ENCODE measurements at places on chromosomes 2 and 18.

GRCh38 chr18:2851771-2852170, 5.0 kb downstream of the EMILIN2 start:
- no peak for DNase-seq

GRCh38 chr18:27585602-27586173, 400.6 kb upstream of the CHST9 start:
- no peak for DNase-seq

DNA sequence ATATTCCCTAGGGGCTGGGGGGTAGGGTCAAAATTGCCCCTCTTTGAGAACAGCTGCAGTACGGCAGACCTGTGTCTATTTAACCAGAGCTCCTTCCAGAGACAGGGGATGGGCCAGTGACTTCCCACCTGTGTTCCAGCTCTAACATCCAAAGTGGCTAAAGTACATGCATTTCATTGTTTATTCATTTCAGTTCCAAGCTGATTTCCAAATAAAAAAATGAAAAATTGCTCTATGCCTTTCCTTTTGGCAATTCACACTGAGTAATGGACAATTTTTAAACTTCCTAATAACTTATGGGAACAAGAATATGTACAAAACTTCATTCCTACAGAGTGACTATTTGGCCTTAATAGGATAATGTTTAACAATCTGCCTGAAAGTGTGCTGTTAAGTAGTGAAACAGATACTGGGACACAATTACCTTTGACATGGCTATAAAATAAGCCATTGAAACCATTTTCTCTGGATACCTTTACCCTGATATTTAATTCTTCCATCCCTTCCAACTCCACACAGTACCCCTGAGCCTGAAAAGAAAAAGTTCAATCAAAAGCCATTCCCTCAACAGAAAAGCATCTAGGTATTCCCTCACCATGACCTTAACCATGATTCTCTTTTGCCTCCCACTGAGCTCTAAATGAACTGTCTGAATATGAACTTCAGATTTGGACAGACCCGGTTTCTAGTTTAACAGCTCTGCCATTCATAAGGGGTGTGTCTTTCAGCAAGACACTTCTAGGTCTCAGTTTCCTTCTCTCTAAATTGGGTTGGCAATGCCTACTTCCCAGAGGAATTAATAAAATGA, 73.1 kb downstream of the RDH14 start:
- DNase-seq, result no peak

GRCh38 chr2:43221763-43222474, 4.5 kb downstream of the ZFP36L2 start:
- peak; percentile 99 for DNase-seq

- DNase-seq, result peak; percentile 16
These were observed 21.3 kb upstream of the ACKR3 start for GRCh38 chr2:236548179-236548921.

DNA sequence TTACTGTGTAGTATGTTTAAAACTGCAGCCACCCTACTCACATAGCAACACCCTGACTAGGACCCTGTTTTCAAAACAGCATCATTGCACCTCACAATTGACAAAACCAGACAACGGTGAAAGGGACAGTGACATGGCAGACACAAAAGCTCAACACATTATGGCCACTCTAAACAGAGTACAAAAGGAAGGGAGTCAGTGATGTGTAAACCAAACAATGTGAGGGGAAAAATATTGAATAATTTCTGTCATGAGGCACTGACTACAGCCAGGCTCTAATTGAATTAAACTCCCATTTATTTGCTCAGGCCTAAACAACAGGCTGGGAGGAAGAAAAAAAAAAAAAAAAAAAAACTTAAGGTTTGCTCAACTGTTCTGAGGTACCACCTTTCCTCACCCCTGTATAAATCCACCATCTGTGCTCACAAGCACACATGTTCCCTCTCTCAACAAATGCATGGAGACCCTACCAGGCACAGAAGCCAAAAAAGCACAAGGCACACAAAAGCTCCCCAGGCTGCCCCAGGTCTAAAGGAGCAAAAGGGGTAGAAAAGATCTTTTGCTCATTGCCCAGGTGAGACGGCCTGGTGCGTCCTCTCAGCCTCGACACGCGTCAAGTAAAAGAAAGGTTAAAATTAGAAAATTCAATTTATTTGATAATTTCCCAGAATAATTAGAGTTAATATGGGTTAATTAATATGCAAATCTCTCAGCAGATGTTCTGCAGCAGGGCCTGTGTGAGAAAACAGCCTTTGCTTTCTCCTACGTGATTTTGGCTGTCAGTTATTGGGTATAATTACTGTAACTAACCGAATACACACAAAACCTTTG, 80.9 kb downstream of the ZEB2 start:
- DNase-seq, result no peak

- DNase-seq, result peak; percentile 5
These were observed 101.4 kb downstream of the CAMKMT start for GRCh38 chr2:44462934-44463849.

DNA sequence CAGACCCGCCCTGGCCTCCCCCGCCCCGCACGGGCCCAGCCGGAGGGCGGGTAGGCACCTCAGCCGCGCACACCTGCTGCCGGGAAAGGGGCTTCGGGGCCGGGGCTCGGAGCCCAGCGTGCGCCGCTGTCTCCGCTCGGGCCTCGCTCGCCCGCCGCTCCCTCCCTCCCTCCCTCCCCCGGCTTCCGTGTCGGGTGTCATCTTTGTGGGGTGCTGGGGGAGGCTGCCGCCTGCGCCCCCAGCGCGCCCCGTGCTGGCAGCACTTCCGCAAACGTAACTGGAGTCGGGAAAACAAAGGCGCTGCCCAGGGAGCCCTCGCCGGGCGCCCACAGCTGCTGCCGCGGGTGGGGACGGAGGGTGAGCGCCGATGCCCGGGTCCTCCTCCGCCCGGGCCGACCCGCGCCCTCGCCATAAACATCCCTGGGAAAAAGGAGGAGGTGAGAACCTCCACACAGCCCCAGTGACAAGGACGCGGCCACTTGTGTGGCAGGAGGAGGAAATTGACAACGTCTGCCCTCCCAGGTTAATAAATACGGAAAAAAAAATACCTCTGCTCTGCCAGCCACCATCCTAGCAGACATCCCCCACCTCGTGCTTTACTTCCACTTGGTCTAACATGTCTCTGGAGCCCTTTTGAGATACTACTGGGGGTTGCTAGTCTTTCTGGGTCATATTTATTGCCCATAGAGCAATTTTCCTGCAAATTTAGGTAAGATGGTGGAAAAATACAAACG, 550 bp downstream of the MFSD6 start:
- peak; percentile 22 for DNase-seq

DNA sequence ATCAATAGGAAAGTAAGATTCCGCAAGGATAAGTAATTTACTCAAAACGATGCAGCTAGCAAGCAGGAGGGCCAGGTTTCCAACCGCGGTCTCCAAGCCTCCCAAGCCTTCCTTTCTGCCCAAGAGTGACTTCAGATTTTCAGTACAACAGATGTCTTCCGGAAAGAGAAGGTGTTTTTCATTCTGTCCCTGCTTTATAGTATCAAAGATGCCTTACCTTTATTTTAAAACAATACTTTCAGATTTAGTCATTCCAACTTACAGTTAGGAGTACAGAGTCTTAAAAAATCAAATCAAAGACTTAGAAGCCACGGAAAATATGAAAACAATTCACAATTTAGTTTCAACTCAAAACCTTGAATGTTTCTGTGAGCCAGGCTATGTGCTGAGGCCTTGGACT, 43.6 kb downstream of the CYB5A start:
- DNase-seq, result no peak

GRCh38 chr2:18610090-18610489, 20.7 kb upstream of the NT5C1B start:
- DNase-seq, result no peak

DNA sequence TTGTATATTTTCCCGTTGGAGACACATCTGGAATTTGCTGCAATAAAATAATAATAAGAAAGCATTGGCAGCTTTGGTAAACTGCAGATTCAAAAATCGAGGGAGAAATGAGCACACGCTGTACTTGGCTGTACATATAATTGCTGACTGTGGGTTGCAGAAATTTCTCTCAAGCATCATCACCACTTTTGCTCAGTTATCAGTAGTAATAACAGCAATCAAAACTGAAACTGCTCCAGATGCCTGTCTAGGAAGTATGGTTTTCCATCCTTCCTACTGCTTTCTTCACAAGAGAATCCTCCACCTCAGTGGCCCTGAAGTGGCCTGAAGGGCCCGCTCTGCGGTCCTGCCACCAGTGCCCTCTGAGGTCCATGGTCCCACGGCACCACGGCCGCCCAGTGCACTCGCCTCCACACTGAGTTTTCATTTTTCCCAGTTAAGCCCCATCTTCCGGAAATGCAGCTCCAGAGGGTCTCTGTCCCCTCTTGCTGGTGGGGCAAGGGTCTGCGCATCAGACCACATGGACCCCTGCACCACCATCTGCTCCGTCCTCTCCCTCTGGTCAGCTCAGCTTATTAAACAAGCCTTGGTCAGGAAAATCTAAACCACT, 3.9 kb downstream of the DUSP28 start:
- DNase-seq, result no peak

Measured in fibroblast of lung (primary cell).